Stimulated activated CD4-positive, alpha-beta T cell treated with anti-CD3 and anti-CD28 coated beads, Interleukin-15, amount 100 ng/mL, for 24 hours (primary cell): ENCODE measurements at places on chromosomes 7 and 10.

DNA sequence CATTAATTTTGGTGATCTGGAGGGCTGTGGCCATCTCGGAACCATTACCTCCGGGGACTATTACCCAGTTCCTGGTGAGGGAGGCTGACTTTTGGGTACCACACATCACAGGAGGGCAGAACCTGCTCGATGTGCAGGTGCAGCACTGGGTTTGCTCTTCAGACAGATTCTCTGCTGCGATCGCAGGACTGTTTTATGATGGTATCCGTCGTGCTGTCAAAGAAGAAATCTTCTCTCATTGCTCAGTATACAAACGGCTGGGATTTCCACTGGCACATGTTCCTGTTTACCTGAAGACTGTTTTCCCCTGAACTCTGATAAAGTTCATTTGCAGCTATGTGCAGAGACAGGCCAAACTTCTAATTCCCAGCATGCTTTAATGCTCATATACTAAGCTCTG is 27.2 kb upstream of the SHH start:
- no peak for DNase-seq

GRCh38 chr7:132328760-132329159 is 247.5 kb downstream of the PLXNA4 start:
- DNase-seq = no peak

DNA sequence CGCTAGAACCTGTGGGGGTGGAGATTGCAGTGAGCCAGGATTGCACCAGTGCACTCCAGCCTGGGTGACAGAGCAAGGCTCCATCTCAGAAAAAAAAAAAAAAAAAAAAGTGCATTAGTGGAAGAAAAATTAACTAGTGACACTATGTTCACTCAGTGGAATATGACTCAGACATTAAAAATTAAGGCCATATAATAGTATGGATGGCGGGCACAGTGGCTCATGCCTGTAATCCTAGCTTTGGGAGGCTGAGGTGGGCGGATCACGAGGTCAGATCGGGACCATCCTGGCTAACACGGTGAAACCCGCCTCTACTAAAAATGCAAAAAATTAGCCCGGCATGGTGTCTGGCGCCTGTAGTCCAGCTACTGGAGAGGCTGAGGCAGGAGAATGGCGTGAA is 3.4 kb downstream of the PHYH start:
- no peak for DNase-seq

DNA sequence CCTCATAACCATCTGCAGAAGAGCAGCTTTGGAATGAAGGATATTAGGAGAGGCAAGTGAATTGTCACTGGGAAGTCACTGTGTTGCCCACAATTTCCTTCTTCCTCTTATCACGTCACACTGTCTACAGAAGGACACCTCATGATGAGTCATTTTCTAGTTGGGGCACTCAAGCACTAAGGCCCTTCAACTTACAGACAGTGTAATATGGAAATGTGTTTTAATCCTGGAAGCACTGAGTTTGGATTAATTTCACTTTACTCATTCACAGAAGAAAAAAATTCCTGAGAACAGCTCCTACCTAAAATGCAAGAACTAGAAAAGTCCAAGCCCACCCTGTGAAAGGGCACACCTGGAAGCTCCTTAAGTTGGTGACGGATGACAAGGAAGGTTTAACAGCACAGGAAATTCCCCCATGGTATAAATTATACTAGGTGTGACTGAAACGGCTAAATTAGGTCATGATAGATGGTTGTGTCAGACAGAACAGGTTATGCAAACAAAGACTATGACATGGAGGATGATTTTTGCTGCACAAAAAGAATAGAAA is 56.6 kb downstream of the PARD3 start:
- no peak for DNase-seq

GRCh38 chr7:137462847-137463246 is 119.3 kb upstream of the PTN start:
- no peak for DNase-seq

DNA sequence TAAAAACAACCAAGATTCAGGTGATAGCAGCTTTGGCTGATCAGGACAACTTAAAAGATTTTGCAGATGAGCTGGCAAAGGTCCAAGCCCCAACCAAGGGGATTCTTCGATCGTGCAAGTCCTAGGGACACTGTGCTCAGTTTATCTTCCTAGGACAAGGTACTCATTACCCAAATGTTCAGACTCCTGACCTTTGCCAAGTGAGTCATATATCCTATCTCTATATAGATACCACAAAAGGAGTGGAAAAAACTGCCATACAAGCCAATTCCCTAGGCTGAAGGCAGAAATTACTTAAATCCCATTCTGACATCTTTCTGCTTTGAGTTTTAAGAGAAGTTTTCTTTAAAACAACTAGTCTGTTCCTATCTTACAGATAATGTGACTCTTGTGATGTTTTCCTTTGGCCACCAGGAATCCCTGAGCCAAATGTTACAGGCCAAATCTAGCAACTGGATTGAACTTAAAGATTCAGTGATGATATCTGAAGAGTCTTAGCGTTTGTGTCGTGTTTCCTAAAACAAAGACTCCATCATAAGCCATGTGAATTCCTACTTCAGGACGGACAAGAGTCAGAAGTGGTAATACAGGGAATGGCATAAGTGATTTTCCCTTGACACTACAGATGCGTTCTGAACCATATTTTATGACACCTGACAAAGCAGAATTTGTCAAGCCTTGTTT is 142.6 kb upstream of the ASAH2 start:
- no peak for DNase-seq

DNA sequence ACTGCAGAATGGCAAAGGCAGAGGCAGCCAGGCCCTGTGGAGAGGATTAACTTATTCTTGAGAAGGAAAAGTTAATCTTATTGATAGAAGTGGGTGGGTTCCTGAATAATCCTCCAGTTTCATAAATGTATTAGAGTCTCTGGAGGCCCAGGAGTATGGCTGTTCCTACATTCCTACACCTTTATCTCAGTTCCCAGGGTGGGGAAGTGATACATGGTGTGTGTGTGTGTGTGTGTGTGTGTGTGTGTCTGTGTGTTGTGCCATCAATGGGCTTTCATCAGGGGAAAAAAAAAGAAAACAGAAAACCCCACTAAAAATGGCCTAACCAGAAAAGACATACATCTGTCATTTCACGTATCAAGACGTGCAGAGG is 22.0 kb upstream of the GSDME start:
- DNase-seq = no peak

- no peak for DNase-seq
Observed at GRCh38 chr10:80609331-80609730, 71.6 kb downstream of the SH2D4B start.

DNA sequence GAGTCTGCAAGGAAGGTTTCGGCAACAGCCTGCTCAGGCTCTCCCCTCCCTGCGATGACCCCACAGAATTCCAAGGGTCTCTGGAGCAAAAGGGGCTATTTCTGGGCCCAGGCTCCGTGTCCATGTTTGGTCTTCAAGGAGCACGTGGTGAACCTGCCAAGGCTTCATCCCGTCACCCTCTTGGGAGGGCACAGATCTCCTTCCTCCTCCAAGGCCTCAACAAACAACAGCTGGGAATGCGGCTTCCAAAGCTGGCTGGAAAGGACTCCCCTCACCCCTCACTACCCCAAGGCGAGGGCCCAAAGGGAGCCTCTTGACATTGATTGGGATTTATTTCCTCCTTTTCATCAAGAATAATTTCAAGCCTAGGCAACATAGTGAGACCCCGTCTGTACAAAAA is 14.0 kb upstream of the KPNA7 start:
- DNase-seq = no peak

DNA sequence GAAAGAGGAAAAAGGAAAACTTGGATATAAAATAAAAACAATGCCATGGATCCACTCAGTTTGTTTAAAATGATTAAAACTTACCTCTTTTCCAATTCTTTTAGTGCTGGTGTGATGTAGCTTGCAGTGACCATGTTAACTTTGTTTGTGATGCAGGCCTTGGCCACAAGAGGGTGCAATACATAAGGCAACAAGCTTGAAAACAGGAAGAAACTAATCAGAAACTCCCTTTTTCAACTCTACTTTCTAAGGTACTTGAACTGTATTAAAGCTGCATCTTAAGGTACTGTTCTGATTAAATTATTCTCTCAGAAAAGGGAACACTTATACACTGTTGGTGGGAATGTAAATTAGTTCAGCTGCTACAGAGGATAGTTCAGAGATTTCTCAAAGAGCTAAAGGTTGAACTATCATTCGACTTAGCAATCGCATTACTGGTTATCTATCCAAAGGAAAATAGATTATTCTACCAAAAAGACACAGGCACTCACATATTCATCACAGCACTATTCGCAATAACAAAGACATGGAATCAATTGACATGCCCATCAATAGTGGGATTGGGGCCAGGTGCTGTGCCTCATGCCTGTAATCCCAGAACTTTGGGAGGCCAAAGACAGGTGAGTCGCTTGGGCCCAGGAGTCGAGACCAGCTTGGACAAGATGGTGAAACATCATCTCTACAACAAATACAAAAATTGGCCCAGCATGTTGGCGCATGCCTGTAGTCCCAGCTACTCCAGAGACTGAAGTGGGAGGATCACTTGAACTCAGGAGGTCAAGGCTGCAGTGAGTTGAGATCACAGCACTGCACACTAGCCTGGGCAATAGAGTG is 50.9 kb downstream of the AASS start:
- peak; percentile 71 for DNase-seq

DNA sequence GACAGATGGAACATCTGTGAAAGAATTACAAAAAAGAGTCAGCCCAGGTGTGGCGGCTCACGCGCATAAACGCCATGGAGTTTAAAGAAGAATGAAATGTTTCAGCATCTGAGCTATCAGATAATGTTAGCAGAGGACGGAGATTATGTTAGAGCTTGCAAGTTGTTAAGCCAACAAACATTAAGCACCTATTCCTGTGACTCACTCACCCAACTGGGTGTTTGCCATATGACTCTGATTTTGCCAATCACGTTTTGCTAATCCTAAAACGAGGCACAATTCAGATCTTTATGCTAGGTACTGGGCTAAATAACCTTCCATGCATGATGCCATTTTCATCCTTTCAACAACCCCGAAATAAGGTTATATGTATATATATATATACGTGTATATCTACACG is 29.0 kb upstream of the CCNY start:
- DNase-seq = no peak

DNA sequence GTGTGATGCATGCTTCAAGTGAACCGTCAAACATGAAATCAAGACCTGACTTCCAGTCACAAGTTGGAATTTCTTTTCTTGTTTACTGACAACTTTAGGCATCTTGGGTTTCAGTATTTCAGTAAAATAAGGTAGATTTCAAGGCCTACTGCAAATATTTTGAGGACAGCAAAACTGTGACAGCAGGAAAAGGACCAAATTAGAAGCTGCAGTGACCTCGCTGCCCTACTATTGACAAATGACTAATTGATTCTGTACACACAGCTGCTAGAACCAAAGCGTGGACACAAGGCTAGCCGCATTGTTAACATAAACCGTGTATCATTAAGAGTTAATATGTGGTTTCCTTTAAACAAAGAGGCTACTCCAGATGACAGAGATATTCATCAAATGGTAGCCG is 105.7 kb upstream of the SEC61G start:
- DNase-seq = no peak
